ENCODE measurements at places on chromosomes 6 and 20. TPM values are rescaled to one million over a fixed set of nuclear protein-coding genes. Genes with fewer than 3 reads are reported as not detected.
A peak's percentile ranks its signal among the peaks of the same experiment; 100 is the strongest.

- no peaks in the 10 kb centered on the region for H3K36me3 ChIP-seq
- H3K4me1 ChIP-seq = no peaks in the 10 kb centered on the region
- H3K27me3 ChIP-seq = no peaks in the 10 kb centered on the region
- no peak overlapping the region for H3K27ac ChIP-seq
- peak; percentile 65 for DNase-seq
Measured at GRCh38 chr6:134123666-134124208, 71.3 kb upstream of the SLC2A12 start.

DNA sequence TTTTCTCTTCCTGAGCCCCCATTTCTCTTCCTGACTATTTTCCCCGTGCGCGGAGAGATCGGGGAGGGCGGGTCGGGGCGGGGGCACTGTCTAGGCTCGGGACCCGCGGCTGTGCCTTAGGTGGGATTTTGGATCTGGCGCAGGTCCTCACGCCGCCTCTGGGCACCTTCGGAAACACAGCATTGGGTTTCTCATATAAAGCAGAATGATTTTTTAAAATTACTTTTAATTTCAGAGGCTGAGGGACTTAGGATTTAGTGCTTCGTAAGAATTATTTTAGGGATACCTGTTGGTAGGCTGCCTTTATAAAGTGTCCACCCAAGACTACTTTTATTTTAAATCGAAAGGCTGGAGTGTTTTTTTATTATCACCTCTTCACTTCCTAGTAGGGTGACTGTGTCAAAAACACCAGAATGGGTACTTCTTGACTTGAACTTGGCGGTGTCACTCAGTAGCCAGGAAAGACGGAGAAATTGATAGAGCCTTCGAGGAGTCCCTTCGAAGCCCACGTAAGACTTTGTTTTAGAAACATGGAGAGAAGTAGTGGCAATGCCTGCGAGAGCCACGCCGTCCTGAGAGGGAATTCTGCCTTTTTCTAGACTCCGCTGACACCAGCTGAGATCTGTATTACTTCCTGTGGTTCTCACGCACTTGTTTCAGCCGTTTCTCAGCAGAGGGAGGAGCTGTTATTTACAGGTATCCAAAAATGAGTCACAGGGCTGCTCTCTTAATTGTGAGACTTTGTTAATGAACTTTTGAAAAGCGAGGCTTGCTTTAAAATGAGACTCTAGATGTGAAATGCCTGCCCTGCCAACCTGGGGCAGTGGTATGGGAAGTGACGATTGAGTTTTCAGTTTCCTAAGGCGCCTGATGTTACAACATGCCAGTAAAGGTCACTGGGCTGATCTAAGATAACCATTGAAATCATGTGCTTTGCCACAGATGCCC, 667 bp downstream of the STX11 start:
- peak overlapping the region; percentile 63 for H3K4me3 ChIP-seq
- peak overlapping the region; percentile 80 for H3K27ac ChIP-seq
- H3K27me3 ChIP-seq = no peaks in the 10 kb centered on the region

DNA sequence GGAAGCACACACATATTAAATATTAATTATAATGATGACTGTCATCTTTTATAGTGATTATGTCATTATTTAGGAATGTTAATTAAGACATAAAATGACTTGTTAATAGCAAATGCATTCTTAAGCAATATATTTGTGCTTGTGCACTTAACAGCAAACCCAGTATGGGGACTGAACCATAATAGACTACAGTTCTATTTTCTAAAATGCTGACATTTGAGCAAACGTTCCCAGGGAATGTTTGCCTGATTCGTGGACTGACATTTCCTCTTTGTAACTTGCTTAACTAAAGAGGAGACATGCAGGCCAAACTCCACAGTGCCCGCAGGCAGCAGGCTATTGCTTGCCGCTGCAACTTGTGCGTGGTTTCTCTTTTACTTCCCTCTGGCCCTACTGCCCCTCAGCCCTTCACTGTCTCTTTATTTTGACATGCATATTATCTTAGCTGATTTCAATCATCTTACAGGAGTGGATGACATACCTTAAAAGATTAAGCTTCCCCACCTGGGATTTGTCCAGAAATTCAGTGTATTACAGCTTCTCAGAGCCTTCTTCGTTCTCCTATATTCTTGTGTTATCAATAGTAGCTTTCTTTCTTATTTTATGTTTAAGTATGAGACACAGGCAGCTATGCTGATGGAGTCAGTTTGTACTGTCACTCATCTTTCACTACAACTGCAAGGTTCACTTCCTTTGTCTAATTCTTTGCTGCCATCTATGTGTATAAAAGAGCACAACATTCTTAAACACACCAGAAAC, 141.5 kb downstream of the GMDS start:
- H3K27me3 ChIP-seq = no peaks in the 10 kb centered on the region
- H3K36me3 ChIP-seq = no peaks in the 10 kb centered on the region
- no peak overlapping the region for H3K4me3 ChIP-seq
- DNase-seq = peak; percentile 31
- no peak overlapping the region for H3K27ac ChIP-seq

GRCh38 chr6:22003287-22003686, 293.5 kb downstream of the PRL start:
- H3K36me3 ChIP-seq = no peaks in the 10 kb centered on the region
- no peaks in the 10 kb centered on the region for H3K4me1 ChIP-seq
- no peak overlapping the region for H3K27ac ChIP-seq
- DNase-seq = no peak

DNA sequence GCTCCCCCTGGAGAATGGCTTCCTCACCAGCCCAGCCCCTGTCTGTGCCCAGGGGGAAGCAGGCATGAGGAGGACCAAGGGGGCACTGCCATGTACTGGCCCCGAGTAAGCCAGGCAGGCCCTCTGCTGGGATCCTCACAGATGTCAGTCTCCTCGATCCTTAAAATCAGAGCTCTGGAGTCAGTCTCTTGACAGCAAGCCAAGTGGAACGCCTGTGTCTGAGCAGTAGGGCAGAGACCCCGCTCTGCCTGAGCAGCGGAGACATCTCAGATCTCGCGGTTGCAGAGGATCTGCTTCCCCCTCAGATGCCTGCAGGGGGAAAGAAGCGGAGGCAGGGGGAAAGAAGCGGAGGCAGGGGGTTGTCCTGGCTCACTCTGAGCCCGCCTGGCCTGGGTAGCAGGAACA, 92.6 kb downstream of the SNX5 start:
- H3K4me3 ChIP-seq = no peak overlapping the region
- no peak for DNase-seq
- peaks cover 3% of the 10 kb centered on the region for H3K4me1 ChIP-seq
- no peaks in the 10 kb centered on the region for H3K27me3 ChIP-seq
- H3K36me3 ChIP-seq = no peaks in the 10 kb centered on the region

- H3K27ac ChIP-seq = no peak overlapping the region
- DNase-seq = no peak
- H3K4me1 ChIP-seq = no peaks in the 10 kb centered on the region
- peaks cover 6% of the 10 kb centered on the region for H3K27me3 ChIP-seq
Measured at GRCh38 chr6:101398716-101399615, 5.5 kb downstream of the GRIK2 start.

GRCh38 chr20:48310305-48310704, 517.5 kb downstream of the PREX1 start:
- H3K27ac ChIP-seq = no peak overlapping the region
- DNase-seq = no peak

DNA sequence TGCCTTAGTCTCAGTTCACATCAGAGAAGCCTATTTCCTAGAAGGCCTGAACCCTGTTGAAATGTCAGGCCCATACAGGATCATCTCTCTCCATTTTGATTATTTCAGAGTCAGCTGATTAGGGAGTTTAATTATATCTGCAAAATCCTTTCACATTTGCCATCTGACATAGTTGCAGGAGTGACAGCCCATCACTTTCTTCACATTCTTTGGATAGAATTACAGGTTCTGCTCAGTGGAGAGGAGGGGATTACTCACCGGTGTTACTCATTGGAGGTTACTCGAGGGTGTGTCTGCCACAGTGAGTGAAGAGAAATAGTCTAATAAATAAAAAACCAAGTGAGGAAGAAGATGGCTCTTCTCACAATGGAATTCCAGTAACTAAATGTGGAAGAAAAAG, 216.8 kb downstream of the TMEM242 start:
- H3K4me3 ChIP-seq = no peak overlapping the region
- H3K27me3 ChIP-seq = no peaks in the 10 kb centered on the region
- H3K27ac ChIP-seq = no peak overlapping the region
- H3K36me3 ChIP-seq = no peaks in the 10 kb centered on the region
- DNase-seq = no peak

- H3K36me3 ChIP-seq = no peaks in the 10 kb centered on the region
- H3K27me3 ChIP-seq = no peaks in the 10 kb centered on the region
- no peak overlapping the region for H3K27ac ChIP-seq
- no peak for DNase-seq
Measured at GRCh38 chr6:151263967-151264366, 24.2 kb downstream of the AKAP12 start.

DNA sequence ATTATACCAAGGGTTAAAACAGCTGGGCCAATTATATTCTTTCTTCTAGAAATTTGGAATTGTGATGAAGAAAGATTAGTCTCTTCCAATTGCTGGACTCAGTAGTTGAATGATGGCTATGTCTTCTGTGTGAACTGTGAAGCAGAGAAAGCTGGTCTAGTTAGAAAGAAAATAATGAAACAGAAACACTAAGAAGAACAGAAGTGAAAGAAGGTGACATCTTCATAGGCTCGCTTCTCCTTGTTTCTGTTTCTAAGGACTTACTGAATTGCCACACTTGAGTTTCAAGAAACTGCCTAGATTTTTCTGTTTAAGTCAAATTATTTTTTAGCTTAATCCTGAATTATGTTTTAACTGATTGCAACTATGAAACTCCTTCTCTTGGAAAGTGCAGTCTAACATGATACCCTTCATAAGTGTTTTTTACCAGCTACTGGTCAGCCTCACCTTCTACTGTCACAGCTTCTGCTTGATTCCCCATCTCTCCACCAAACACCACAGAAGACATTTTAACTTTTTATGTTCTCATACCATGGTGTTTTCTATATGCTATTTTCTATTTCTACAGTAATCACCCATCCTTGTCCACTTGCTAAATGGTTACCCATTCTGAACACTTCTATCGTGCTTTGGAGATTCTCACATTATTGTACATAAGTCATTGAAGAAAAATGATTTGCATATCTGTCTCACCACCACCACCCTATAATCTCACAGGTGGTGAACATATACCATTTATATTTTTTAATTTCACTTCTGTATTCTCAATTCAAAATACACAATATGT, 268.8 kb downstream of the GRIK2 start:
- H3K27ac ChIP-seq = no peak overlapping the region
- H3K27me3 ChIP-seq = no peaks in the 10 kb centered on the region
- no peaks in the 10 kb centered on the region for H3K4me1 ChIP-seq
- no peaks in the 10 kb centered on the region for H3K36me3 ChIP-seq
- H3K4me3 ChIP-seq = no peak overlapping the region

GRCh38 chr6:168605964-168606363, 165.0 kb downstream of the SMOC2 start:
- no peak overlapping the region for H3K4me3 ChIP-seq
- H3K27ac ChIP-seq = no peak overlapping the region
- no peaks in the 10 kb centered on the region for H3K36me3 ChIP-seq
- no peaks in the 10 kb centered on the region for H3K4me1 ChIP-seq
- no peak for DNase-seq

GRCh38 chr6:14945461-14946185, 300.2 kb upstream of the JARID2 start:
- no peaks in the 10 kb centered on the region for H3K4me1 ChIP-seq
- no peaks in the 10 kb centered on the region for H3K27me3 ChIP-seq
- H3K36me3 ChIP-seq = no peaks in the 10 kb centered on the region
- no peak overlapping the region for H3K27ac ChIP-seq
- H3K4me3 ChIP-seq = no peak overlapping the region
- no peak for DNase-seq

DNA sequence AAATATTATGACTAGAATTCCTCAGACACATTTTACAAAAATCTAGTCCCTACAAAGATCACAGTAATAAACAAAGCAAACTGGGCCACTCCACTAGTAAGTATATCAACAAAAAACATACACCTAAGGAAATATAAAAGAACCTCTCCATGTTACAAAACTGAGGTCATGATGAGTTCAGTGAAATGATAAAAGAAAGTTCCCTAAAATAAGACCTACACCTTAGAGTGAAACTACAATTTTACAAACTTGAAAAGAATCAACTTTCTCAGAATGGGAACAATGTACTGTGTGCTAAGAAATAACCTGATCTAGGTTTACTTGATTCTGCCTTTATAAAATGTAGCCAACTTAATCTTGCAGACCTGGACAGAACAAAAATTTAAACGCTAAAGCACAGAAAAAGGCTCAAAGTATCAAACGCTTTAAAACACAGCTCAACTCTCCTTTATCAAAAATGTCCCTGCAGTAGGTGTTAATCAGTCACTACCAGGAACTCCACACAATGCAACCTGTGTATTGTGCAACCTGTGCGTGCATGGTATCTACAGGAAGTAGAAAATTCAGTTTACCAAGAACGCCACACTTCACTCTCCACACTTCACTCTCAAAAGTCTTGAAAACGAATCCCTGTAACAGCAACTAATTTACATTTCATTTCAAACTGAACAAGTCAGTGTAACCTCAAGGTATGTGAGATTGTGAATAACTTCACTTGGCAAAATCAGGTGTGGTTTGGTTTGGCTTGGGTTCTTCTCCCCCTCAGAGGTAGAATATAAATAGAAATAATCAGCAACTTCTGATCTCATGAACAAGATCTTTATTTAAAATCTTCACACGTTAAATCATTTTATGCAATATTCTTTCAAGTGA, 1.8 kb downstream of the RALGAPA2 start:
- peak overlapping the region; percentile 42 for H3K4me3 ChIP-seq
- H3K36me3 ChIP-seq = no peaks in the 10 kb centered on the region
- H3K27me3 ChIP-seq = no peaks in the 10 kb centered on the region
- peak overlapping the region; percentile 79 for H3K27ac ChIP-seq

GRCh38 chr6:47256361-47256760, 53.3 kb downstream of the TNFRSF21 start:
- no peak overlapping the region for H3K4me3 ChIP-seq
- no peaks in the 10 kb centered on the region for H3K27me3 ChIP-seq
- H3K4me1 ChIP-seq = no peaks in the 10 kb centered on the region
- H3K27ac ChIP-seq = no peak overlapping the region
- no peaks in the 10 kb centered on the region for H3K36me3 ChIP-seq

Gene ZSCAN23
- total RNA-seq = 1.1 TPM

Gene MRAP2
- not detected for total RNA-seq

Gene ZBTB46
- 0.28 TPM for total RNA-seq

Gene QRSL1
- 12.3 TPM for total RNA-seq

Gene PDCD2
- 75.2 TPM for total RNA-seq

Gene PCSK2
- total RNA-seq = not detected

Gene DEFB112
- not detected for total RNA-seq

Gene HLA-DRA
- 25.1 TPM for total RNA-seq

Gene PTK7
- total RNA-seq = 0.26 TPM

Gene RWDD1
- 34.4 TPM for total RNA-seq

Gene GLP1R
- not detected for total RNA-seq

Gene OR2B3
- total RNA-seq = not detected

Gene IYD
- not detected for total RNA-seq

Gene MROH8
- total RNA-seq = 1.4 TPM

Gene ZNF334
- not detected for total RNA-seq

Gene SOBP
- total RNA-seq = not detected
